Skin of body (tissue), 3 donors: ENCODE measurements at places on chromosomes 2 and 18. TPM values are rescaled to one million over a fixed set of nuclear protein-coding genes. Genes with fewer than 3 reads are reported as not detected.

GRCh38 chr2:150909090-150909489, 352.6 kb downstream of the RBM43 start:
- DNase-seq, result no peak

GRCh38 chr2:142588269-142588668, 289.2 kb upstream of the KYNU start:
- DNase-seq, result no peak

Gene MRPL19
- 35.0 TPM for total RNA-seq

DNA sequence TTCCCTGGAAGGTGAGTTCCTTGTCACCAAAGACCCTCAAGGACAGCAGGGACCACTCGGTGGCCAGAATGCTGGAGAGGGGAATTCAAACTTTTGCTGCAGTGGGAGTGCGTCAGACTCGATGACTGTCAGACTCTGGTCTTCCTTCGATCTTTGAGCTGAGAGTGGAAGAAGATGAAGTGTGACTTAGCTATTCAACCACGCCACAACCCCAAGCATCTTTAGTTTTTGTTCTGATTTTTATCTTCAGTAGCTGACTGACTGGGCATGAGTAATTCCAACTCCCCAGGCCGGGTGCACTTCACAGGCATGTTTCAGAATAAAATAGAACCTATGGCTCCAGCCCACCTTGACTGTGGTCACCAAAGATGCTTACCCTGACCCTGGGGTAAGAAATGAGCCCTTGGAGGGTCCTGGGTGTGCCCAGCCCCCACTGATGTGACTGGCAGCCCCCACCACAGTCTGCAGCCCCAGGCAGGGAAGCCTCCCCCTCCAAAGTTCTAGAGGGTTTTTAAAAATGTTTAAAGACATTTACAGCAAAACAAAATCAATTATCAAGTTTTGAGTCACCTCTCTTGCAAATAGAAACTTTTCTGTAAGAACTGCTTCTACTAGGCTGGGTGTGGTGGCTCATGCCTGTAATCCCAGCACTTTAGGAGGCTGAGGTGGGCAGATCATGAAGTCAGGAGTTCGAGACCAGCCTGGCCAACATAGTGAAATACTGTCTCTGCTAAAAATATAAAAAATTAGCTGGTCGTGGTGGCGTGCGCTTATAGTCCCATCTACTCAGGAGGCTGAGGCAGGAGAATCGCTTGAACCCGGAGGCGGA, 24.9 kb upstream of the YWHAQ start:
- no peak for DNase-seq

Gene CPS1
- total RNA-seq, result 4.7 TPM
